Thyroid gland (tissue), 4 donors: ENCODE measurements at places on chromosomes 12 and 14. TPM values are rescaled to one million over a fixed set of nuclear protein-coding genes. Genes with fewer than 3 reads are reported as not detected.

Gene EPS8
- 106 TPM for total RNA-seq

Gene A2M
- total RNA-seq: 139 TPM

Gene HSPA2
- 6.0 TPM for total RNA-seq

Gene CMKLR1
- 9.8 TPM for total RNA-seq

Gene BICDL1
- total RNA-seq: 10.5 TPM

Gene HOXC9
- total RNA-seq: 0.22 TPM

Gene KRT79
- not detected for total RNA-seq

Gene TMEM229B
- 35.3 TPM for total RNA-seq

Gene PRIMA1
- total RNA-seq: 0.33 TPM

Gene TAS2R13
- 8.9 TPM for total RNA-seq

Gene ALG10B
- total RNA-seq: 18.8 TPM

Gene FAM222A
- total RNA-seq: 1.7 TPM

Gene KRT6A
- total RNA-seq: 0.27 TPM

Gene MYF6
- total RNA-seq: not detected

Gene DLK1
- total RNA-seq: not detected

Gene RHOJ
- total RNA-seq: 10.3 TPM

Gene KRT80
- total RNA-seq: 1.6 TPM

Gene TSPAN11
- 4.2 TPM for total RNA-seq

Gene ART4
- total RNA-seq: 8.0 TPM

Gene SCN8A
- 1.5 TPM for total RNA-seq

Gene MANSC4
- not detected for total RNA-seq

Gene GYS2
- total RNA-seq: not detected

Gene KITLG
- 10.3 TPM for total RNA-seq

Gene ANHX
- total RNA-seq: not detected

Gene SYNDIG1L
- not detected for total RNA-seq

Gene CACNA1C
- 2.0 TPM for total RNA-seq

Gene TAS2R8
- total RNA-seq: 0.49 TPM

Gene MYH6
- total RNA-seq: not detected

Gene M6PR
- total RNA-seq: 112 TPM

Gene ACOT4
- 2.9 TPM for total RNA-seq

Gene IRAK3
- total RNA-seq: 26.6 TPM

Gene PLEKHD1
- total RNA-seq: 0.40 TPM

Gene PLXNC1
- total RNA-seq: 4.6 TPM

Gene SALL2
- total RNA-seq: 24.6 TPM

Gene SIVA1
- total RNA-seq: 137 TPM

Gene FLVCR2
- total RNA-seq: 9.1 TPM

Gene ACSM4
- total RNA-seq: not detected

Gene CLEC1B
- total RNA-seq: not detected

Gene AVPR1A
- 17.0 TPM for total RNA-seq

Gene BEGAIN
- 0.50 TPM for total RNA-seq

Gene KCNA1
- total RNA-seq: 3.9 TPM

Gene KRT81
- total RNA-seq: 0.71 TPM

Gene FAM90A1
- total RNA-seq: 0.39 TPM

Gene TAS2R42
- not detected for total RNA-seq

Gene CLEC9A
- not detected for total RNA-seq

Gene TAS2R9
- total RNA-seq: not detected

Gene ERP27
- total RNA-seq: not detected

Gene EEF1AKMT3
- total RNA-seq: 15.6 TPM

Gene PRH2
- not detected for total RNA-seq

Gene ARHGEF25
- total RNA-seq: 25.8 TPM

Gene SH2B3
- total RNA-seq: 29.8 TPM

Gene DAO
- not detected for total RNA-seq

Gene MIP
- not detected for total RNA-seq

Gene BDKRB2
- total RNA-seq: 6.8 TPM
